ENCODE measurements at places on chromosomes 7 and 10. TPM values are rescaled to one million over a fixed set of nuclear protein-coding genes. Genes with fewer than 3 reads are reported as not detected.

GRCh38 chr10:77907900-77908717 is 18.4 kb downstream of the DLG5 start:
- H3K27me3 ChIP-seq = no peaks in the 10 kb centered on the region
- no peak for DNase-seq
- H3K4me3 ChIP-seq = no peak overlapping the region
- no peak overlapping the region for H3K27ac ChIP-seq
- peaks cover 11% of the 10 kb centered on the region for H3K4me1 ChIP-seq

- no peak overlapping the region for H3K4me3 ChIP-seq
- H3K27me3 ChIP-seq = no peaks in the 10 kb centered on the region
- H3K36me3 ChIP-seq = no peaks in the 10 kb centered on the region
- no peaks in the 10 kb centered on the region for H3K4me1 ChIP-seq
These were observed 279.4 kb upstream of the LYZL1 start for GRCh38 chr10:29009464-29009863.

DNA sequence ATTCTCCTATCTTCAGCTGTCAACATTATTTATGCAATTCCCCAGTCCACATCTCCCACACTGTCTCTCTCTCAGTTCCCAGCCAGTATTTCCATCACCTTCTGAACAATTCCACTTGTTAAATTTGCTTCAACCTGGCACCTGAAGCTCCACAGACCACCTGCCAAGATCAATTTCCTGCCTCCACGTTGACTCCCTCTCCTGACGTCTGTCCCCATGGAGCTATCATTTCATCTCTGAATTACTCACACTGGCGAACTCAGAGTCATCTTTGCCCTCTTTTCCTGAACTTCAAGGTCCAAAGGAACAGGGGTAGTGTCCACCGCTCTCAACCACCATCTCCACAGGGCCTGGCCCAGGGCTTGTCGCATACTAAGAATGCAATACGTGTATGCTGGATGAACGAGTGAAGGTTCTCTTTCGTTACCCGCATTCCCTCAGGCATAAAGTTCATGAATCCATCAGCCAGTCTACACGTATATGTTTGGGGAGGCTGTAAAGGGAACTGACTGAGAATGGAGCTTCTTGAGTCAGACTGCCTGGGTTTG is 183.3 kb downstream of the JCAD start:
- no peak overlapping the region for H3K4me3 ChIP-seq
- no peaks in the 10 kb centered on the region for H3K36me3 ChIP-seq
- no peak overlapping the region for H3K27ac ChIP-seq

DNA sequence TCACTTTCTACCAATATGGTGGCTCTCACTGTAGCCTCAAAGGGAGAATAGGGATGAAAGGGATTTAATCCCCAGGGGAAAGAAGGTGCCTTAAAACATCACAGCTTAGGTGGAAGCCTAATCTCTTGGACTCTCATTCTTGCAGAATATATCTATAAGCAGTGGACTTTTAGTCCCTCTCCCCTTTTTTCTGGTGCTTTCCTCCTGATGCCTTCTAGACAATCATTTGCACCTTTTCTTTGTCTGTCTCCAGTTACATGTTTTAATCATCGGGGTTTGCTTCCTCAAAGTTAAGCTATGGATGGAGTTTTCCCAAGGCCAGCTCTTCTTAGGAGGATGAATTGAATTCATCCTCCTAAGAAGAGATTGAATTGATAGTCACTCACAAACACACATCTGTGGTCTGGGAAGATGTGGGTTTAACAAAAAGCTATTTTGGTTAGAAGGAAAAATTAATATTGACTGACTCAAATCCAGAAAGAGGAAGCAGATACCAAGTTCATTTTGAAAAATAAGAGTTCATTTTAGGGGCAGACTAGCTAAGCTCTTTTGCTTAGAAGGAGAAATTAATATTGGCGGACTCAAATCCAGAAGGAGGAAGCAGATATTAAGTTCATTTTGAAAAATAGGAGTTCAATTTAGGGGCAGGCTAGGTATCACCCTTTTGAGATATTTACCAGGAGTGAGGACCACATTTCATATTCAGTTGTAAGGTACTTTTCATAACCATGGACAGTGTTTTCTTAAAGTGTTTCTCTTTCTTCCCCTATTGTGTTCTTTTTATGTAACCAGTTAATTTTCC is 35.2 kb upstream of the PLEKHS1 start:
- H3K27ac ChIP-seq = no peak overlapping the region
- no peak overlapping the region for H3K4me3 ChIP-seq
- H3K27me3 ChIP-seq = no peaks in the 10 kb centered on the region
- H3K36me3 ChIP-seq = peaks cover under 1% of the 10 kb centered on the region

DNA sequence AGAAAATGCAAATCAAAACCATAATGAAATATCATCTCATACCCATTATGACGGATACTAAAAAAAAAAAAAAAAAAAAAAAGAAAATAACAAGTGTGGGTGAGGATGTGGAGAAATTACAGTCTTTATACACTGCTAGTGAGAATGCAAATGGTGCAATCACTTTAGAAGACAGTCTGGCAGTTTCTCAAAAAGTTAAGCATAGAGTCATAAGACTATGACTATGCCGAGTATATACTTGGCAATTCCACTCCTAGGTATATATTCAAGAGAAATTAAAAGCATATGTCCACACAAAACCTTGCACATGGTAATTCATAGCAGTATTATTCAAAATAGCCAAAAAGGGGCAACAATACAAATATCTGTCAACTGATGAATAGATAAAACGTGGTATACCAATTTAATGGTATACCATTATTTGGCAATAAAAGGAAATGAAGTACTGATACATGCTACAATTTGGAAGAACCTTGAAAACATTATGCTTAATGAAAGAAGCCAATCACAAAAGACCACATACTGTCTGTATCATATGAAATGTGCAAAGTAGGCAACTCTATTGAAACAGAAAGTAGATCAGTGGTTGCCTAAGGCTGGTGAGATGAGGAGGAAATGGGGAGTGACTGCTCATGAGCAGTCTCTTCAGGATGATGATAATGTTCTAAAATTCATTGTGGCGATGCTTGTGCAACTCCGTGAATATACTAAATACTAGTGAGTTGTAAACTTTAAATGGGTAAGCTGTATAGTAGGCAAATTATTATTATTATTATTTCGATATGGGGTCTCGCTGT is 90.1 kb upstream of the NANOS1 start:
- no peak overlapping the region for H3K27ac ChIP-seq
- H3K36me3 ChIP-seq = no peaks in the 10 kb centered on the region
- H3K4me1 ChIP-seq = no peaks in the 10 kb centered on the region
- no peak overlapping the region for H3K4me3 ChIP-seq
- H3K27me3 ChIP-seq = no peaks in the 10 kb centered on the region

DNA sequence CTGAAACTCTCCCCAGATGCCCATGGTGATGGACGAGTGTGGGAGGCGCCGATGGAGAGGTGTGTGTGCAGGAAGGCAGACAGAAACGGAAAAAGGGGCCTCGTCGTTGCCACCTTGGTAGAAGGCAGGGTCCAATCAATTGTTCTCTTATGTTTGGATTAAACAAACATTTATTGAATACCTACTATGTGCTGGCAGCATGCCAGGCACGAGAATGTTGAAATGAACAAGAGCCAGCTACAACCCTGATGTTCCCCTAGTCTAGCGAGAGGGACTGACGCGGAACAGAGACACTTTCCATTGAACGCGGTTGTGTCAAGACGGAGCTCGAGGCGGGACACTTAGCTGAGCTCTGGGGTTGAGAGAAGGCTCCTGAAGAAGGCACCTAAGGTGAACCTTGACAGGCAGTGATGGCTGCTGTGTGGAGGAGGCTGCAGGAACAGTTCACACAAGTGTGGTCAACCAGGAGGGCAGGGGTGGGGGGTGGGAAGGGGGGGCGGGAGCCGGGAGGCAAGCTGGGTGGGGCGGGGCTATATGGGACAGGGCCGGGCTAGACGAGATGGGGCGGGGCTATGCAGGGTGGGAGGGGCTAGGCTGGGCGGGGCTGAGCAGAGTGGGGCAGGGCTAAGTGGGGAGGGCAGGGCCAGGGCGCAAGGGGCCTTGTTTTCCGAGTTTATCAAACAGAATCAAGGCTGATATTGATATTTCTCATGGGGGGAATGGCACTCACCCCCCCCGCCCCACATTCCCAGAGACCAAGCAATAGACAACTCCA is 181.0 kb downstream of the GATA3 start:
- H3K27ac ChIP-seq = no peak overlapping the region
- no peaks in the 10 kb centered on the region for H3K4me1 ChIP-seq
- no peak overlapping the region for H3K4me3 ChIP-seq
- no peak for DNase-seq
- no peaks in the 10 kb centered on the region for H3K27me3 ChIP-seq
- no peaks in the 10 kb centered on the region for H3K36me3 ChIP-seq

CAMK2B gene
- not detected for total RNA-seq

CRTAC1 gene
- 2.6 TPM for total RNA-seq

EBLN1 gene
- total RNA-seq = not detected
